Bladder microvascular endothelial cell (primary cell): ENCODE measurements at places on chromosomes 2 and 18. TPM values are rescaled to one million over a fixed set of nuclear protein-coding genes. Genes with fewer than 3 reads are reported as not detected.

GALR1 gene
- total RNA-seq, result not detected in 2 replicates

ALPP gene
- not detected in 2 replicates for total RNA-seq

CENPO gene
- 13.9 and 16.7 TPM in 2 replicates for total RNA-seq

NYAP2 gene
- total RNA-seq, result not detected in 2 replicates

ACADL gene
- total RNA-seq, result not detected in 2 replicates
